IPS DF 19.7 (cell line): ENCODE measurements at places on chromosomes 6 and 20.

- DNase-seq, result no peak
Measured at GRCh38 chr6:33277663-33278391, 904 bp downstream of the B3GALT4 start.

- no peak for DNase-seq
Measured at GRCh38 chr6:16181439-16182297, 52.8 kb downstream of the MYLIP start.

DNA sequence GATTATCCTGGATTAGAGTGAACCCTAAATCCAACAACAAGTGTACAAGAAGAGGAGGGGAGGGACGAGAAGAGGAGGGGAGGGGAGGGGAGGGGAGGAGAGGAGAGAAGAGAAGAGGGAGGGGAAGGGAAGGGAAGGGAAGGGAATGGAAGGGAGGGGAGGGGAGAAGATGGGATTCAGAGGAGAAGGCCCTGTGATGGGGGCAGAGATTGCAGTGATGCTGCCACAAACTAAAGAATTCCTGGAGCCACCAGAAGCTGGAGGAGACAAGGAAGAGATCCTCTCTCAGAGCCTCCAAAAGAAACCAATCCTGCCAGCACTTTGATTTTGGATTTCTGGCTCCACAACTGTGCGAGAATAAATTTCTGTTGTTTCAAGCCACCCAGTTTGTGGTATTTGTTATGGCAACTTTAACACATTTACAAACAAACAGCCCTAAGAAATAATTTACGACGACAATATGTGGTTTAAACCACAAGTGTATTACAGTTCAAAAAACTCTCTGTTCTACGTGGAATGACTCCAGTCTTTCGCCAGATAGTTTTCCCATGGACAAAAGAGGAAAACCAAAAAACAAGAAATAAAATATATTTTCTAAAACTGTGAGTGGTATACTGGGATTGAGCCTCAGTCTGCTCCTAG is 235.4 kb downstream of the HDGFL1 start:
- DNase-seq, result no peak

GRCh38 chr20:25055711-25056495 is 2.0 kb downstream of the ACSS1 start:
- DNase-seq, result no peak

GRCh38 chr6:135114355-135115145 is 59.9 kb upstream of the HBS1L start:
- DNase-seq, result no peak

- DNase-seq, result no peak
Measured at GRCh38 chr20:60292001-60292520, 333.8 kb downstream of the CDH26 start.

GRCh38 chr20:62886709-62887058 is 25.1 kb upstream of the TCFL5 start:
- no peak for DNase-seq

GRCh38 chr20:53447316-53447715 is 146.3 kb downstream of the ZNF217 start:
- no peak for DNase-seq

- DNase-seq, result no peak
Measured at GRCh38 chr20:13659288-13659687, 20.6 kb upstream of the TASP1 start.
